Progenitor cell of endocrine pancreas (in vitro differentiated cells): ENCODE measurements at places on chromosomes 3 and 15.

GRCh38 chr15:91196768-91197167 lies 96.7 kb downstream of the SV2B start:
- no peak for DNase-seq

- no peak for DNase-seq
Measured at GRCh38 chr15:31271711-31272557, 54.7 kb upstream of the KLF13 start.

DNA sequence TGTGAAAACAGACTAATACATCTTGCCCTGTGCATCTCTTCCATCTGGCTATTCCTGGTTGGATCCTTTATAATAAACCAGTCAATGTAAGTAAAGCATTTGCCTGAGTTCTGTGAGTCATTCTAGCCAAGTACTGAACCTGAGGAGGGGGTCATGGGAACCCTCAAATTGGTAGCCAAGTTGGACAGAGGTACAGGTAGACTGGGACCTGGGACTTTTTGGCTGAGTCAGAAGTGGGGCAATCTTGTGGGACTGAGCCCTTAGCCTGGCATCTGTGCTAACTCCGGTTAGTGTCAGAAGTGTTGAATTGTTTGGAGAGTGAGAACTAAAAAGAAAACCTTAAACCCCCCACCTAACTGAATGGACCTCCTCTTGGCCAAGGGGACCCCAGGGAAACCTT lies 21.0 kb upstream of the LIMD1 start:
- no peak for DNase-seq

- no peak for DNase-seq
Measured at GRCh38 chr15:101246391-101246790, 5.5 kb downstream of the CHSY1 start.

- DNase-seq = no peak
Measured at GRCh38 chr15:75651810-75652543, 4.3 kb downstream of the SNX33 start.

GRCh38 chr3:189641776-189642175 lies 10.6 kb downstream of the TP63 start:
- no peak for DNase-seq

DNA sequence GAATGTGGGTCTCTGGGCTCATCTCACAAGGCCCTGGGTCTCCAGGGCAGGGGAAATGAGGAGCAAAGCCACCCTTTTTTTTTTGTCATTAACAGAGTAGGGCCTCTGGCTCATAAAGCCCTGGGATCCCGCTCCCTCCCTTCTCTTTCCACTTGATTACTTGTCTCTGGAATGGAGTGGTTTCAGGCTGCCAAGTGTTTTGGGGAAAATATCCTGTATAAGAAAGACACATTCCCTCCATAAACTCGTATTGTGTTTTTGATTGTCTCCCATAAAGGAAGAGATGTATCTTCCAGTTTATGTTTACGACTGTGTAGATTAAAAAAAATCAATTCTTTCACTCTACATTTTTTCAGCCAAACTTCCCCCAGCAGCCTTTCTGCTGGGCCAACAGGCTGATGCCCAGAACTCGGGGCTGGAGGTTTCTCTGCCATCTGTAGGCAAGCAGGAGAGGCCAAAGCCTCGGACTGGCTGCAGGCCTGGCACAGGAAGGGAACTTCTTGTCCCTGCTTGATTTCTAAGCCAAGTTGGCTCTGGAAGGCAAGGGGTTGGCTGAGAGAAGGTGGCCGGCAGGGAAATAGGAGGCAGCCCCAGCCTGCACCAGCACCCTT lies 49.4 kb upstream of the INSYN1 start:
- no peak for DNase-seq

GRCh38 chr3:159861369-159861987 lies 127.2 kb upstream of the IL12A start:
- no peak for DNase-seq

DNA sequence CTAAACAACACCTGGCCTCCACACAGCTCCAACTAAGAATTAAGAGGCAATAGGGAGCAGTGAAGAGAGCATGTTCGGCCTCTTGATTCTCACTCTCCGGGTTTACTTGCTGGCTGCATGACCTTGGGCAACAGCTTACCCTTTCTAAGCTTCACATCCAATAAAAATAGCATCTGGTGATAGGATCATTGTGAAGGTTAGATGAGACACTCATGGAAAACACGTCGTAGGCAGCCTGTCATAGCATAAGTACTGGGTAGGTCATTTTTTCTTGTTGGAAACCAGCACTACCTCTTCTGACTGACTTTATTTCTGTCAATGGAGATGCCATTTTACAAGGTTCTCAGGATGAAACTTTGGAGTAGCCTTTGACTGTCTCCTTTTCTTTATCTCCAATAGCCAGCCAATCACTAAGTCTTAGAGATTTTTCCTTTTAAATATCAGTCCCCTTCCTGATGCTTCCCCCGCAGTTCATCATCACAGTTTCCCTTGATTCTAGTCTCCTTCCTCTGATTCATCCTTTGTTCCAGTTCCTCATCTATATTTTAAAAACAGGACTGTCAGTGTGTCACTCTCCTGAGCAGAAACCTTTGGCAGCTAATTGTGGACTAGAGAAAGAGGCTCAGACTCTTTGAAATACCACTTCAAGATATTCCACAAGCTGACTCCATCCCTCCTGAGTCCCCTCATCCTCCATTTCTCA lies 271.5 kb downstream of the SLC9A9 start:
- DNase-seq = no peak

- no peak for DNase-seq
Measured at GRCh38 chr15:59376733-59377132, 4.1 kb upstream of the MYO1E start.

DNA sequence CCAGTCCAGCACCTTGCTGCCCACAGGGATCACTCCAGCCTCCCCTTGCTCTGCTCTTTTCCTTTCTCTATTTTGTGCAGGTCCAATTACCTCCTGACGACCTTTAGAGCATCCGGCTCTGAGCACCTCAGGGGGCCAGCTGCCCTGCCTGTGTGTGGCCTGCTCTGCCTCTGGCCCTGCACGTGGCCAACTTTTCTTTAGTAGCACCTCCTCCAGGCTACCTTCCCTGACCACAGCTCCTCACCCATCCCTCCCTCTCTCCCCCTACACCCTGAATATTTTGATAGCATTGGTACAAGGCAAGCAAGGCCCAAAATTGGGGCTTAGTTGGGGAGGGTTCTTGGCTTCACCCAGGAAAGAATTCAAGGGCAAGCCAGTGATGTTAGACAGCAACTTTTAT lies 66.9 kb upstream of the PRR20G start:
- no peak for DNase-seq

- no peak for DNase-seq
Measured at GRCh38 chr3:37559461-37559860, 302.2 kb upstream of the CTDSPL start.

DNA sequence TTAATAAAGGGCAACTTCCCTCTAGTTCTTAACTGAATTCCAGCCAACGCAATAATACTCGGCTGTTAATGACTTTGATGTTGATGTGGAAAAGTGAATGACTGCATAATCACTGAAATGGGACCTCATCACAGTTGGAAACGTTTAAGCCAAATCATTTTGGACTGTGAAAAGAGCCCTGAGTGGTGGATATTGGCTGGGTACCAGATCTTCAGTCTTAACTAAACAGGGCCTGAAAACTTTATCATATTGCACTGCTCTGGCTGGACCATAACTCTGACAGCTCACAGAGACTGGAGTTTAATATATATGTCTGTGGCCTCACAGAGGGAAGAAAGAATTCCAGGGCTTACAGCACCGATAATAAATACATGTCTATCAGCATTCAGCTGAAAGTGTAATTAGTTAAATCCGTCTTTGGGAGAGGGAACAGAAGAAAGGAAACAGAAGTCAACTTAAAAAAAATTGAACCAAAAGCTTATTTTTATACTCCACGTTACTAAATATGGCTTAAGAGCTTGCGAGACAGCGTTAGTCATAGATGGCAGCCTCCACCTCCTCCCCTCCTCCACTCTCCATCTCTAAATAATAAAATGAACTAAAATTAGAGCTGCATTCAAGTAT lies 222.3 kb upstream of the CDIN1 start:
- DNase-seq = no peak

DNA sequence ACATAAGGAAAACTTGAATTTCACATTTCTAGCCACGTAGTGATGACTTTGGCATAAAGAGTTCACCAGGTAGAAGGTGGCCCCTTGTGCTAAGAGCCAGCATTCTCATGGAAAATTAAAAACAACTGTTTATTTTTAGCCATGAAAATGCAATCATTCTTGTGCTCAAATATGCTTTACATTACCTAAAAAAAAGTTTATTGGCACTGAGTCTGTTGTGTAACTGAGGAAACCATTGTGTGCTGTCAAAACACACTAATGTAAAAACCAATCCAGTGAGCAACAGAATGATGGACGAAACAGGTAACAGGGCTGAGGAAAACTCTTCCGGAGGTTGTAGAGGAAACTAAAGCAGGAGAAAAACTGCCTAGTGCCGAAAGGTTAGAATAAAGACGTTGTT lies 287.0 kb upstream of the TMC3 start:
- no peak for DNase-seq

- no peak for DNase-seq
Measured at GRCh38 chr3:38853011-38853410, 37.0 kb upstream of the SCN10A start.

GRCh38 chr15:67762610-67763368 lies 62.5 kb upstream of the SKOR1 start:
- no peak for DNase-seq

DNA sequence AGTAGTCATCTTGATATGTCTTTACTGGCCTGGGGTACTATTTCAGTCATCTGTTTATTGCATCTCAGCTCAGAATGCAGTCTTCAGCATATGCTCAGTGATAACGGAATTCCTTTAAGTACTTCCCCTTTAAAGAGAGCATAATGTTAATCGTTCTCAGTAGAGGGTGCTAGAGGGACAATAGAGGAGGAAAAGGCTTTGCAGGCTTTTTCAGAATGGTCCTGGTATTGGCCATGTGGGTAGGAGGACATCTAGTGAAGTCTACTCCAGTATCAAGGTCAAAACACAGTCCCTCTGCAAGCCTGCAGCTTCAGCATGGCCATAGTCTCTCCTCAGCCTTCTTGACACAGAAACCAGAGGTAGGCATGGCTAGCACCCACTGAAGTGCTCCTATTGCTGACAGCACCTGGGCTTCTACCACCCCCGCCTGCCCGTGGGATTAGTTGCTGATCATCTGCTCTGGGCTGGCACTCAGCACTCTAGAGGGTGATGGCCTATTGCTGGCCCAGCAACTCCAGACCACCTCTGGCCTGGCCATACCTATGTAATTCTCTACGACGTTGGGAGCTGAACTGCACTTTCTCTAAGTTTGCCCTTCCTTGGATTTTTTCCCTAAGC lies 65.4 kb downstream of the KCNH8 start:
- DNase-seq = no peak
